DMS153 (cell line): ENCODE measurements at places on chromosomes 3 and 15.

DNA sequence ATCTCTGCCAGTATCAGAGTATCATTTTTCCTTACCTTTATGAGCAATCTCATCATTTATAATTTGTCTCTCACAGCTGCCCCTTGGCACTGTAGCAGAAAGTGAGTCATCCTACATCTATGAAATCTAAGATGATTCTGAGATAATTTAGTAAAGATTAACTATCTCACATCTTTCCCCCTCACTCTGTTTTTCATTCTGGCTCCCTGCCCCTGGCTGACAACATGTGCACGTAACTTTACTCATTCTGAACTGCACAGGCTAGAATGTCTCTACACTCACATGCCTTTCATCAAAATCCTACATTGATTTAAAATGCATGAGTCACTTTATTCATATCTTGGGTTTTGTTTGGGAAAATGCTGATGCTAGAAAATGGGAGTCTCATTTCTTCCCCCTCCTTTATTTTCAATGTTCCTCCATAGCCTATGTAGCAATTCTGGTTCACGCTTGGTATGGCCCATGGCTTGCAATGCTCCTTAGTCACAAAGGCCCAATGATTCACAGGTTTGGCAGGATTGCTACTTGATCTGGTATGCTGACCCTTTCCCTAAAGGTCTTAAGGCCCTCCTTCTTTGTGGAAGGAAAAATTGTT is 838.5 kb downstream of the TUSC7 start:
- DNase-seq, result no peak

DNA sequence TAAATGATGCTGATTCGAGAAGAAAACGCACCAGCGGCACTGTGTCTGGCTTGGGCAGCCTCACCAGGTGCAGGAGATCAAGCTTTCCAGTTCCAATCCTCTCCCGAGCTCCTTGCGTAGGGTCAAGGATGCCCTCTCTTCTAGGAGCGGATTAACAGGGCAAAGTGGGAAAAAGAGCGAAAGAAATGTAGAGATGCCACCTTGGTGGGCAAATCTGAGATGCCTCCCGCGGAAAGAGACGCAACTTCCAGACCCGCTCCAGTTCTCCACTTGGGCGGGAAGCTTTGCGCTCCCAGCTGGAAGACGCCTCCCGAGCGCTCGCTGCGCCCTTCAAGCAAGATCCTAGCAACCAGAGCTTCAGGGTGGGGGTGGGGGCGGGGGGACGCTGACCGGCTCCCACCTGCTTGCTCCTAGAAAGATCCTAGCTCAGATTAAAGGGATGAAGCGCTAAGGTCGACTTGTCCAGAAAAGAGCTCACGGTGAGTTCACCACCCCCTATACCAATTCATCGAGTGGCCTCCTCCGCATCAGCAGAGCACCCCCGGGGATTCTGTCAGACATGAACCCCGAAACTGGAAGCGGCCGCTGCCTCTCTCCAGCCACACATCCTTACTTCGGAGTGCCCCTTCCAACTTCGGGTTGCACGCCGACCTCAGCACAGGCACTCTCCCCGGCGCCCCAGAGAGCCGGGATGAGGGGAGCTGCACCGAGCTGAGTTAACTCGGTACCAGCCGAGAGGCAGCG is 769 bp downstream of the TAFA4 start:
- DNase-seq, result no peak

DNA sequence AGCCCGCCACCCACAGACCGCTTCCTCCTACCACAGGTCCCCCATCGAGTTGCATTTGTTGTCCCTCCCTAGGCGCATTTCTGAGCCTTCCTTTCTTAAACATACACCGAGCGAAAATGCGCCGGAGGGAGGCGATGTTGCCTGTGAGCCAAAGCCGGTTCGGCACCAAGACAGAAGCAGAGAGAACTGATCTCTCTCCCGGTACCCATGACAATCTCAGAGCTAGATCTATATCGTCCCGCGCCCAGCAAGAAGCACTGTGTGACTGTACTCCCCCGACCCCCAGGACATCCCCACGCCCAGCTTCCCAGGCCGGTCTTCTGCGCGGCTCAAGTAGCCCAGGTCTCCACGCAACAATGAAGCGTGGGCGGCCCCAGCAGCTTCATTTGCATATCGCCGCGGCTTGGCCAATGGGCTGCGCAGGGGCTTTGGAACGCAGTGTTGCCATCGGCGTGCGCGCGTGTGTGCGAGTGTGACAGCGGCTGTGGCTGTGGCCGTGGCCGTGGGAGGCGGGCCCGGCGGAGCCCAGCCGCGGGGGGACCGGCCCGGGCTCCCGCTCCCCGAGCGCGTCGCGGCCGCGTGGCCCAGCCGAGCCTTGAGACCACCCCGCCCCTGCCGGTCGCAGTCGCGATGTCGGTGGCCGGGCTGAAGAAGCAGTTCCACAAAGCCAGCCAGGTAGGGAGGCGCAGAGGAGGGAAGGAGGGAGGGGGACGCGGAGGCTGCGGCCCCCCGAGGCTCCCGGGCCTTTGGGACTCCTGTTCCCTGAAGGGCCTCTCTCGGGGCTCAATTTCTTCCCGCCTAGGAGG is at the start of gene SH3GL3:
TSS of gene SH3GL3 (plus strand) at position 438 of the 806 bp plus-strand sequence. CDS start at position 631, 193 bp downstream.
- no peak for DNase-seq

DNA sequence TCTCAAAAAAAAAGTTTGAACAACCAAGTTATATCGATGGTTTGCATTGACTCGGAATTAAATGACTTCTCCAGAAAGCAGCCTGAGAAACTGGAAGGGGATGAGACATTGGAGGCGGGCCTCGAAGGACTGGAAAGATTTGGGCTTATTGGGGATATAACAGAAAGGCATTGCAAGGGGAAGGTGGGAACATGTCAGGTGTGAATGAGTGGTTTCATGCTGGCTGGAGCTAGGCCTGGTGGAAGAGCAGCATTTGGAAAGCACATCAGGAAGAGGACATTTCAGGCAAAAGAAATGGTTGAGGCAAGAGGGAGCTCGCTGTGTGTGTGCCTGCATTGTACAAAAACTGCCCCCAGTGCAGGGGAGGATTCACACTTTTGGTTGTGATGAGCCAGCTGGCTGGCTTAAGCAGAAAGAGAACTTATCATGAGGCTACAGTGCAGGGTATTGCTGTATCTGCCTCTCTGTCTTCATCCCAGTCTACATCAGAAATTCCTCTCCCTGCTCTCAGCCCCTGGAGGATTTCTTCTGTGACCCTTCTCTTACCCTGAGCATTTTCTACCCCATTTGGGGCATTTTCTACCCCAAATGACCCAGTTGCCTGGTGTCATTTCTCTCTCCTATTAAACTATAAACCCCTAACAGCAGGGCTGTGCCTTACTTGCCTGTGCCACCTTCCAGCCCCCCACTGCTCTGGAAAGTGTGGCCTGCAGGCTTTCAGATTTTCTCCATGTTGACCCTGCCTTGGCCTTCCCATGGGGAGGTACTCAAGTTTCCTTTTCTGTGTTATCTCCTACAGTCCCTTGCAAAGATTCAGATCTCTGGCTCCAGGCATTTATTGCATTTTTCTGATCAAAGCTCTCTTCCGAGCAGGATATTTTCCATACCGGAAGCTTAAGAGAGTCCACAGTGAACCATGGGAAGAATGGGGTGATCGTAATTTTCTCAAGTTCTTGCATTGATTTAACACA is 64.4 kb upstream of the FLNB start:
- no peak for DNase-seq

DNA sequence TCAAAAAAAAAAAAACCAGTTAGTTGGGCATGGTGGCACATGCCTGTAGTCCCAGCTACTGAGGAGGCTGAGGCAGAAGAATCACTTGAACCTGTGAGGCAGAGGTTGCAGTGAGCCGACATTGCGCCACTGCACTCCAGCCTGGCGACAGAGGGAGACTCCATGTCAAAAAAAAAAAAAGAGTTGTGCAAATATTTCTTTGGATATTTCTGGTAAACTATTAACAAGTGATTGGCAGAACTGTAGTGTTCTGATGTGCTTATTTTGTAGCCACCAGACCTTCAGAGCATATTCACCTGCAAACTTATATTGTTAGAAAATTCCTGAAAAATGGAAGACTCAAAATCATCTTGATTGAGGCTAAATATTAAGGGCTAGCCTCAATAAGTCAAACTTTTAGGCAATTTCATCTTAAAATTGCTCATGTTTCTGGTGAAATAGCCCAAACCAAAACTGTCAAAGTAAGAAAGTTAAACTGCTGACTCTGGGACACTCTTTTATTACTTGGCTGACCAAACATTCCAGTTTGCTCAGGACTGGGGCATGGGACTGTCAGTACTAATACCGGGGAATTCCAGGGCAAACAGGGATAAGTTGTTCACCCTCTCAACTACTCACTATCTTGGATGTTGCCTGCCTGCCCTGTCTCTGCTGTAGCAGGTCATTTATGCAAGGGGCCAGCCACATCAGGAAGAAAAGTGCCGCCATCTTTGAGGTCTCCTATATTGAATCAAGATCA is 37.0 kb downstream of the ABHD2 start:
- DNase-seq, result no peak

DNA sequence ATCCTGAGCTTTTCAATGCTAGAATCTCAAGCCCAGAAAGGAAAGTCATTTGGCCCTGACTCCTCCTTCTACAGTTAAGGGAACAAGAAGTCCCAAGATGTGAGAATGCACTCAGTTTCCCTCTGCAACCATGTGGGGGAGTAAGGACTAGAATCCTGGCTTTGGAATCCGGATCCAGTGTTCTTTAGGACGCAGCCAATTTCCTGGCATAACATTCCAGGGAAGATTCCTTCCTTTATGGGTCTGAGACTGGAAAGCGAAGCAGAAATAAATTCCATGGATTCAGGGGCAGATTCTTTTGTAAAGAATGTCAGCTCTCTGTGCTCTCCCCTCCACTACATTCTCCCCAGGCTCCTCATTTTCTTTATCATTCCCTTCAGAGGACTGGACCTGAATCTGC is 151.8 kb upstream of the SOX14 start:
- no peak for DNase-seq

DNA sequence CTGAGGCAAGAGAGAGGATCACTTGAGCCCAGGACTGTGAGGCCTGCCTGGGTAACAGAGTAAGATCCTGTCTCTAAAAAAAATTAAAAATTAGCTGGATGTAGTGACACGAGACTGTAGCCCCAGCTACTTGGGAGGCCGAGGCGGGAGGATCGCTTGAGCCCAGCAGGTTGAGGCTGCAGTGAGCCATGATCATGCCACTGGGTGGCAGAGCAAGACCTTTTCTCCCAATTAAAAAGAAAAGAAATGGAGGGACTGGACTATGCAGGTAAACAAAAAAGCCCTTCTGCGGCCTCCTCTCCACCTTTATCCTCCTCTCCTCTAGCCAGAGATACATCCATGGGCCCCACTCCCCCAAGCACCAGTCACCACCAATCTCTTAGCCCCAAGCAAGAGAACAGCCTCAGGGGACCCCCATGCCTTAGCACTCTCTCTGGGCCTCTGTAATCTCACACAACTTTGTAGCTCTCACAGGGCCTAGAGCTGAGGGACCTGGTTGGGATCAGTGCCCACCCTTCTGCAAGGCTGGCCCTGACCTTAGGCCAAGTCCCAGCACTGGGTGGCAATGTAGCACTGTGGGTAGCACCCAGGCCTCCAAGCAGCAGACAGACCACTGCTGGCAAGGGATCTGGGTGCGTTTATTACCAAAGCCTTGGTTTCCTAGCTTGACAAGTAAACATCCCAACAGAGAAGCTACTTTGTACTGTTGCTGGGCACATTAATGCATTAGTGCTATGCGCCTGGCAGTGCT is 43.4 kb downstream of the FAM174B start:
- DNase-seq, result no peak

GRCh38 chr3:155641956-155642355 is 102.9 kb downstream of the PLCH1 start:
- no peak for DNase-seq
